ENCODE measurements at places on chromosomes 11 and 22. TPM values are rescaled to one million over a fixed set of nuclear protein-coding genes. Genes with fewer than 3 reads are reported as not detected.

GRCh38 chr11:69154211-69154913 lies 1.4 kb upstream of the SMIM38 start:
- no peak for DNase-seq

DNA sequence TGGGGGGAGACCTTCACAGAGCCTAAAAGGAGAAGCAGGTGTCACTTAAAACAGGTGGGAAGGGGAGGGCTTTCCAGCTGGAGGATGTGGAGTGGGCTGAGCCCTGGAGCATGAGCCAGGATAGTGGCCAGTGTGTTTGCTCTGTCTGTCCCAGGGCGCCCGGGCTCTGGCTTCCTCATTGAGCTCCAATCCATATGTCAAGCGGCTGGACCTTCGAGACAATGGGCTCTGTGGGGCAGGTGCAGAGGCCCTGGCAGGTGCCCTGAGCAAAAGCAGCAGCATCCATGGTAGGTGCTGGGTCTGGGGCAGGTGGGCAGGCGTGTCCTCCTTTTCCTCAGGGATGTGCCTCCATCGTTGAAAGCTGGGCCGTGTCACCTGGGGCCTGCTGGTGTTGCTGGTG lies 2.0 kb downstream of the LRRC74B start:
- DNase-seq, result no peak

- no peak for DNase-seq
These were observed 10.3 kb upstream of the GAS2 start for GRCh38 chr11:22656130-22656529.

DNA sequence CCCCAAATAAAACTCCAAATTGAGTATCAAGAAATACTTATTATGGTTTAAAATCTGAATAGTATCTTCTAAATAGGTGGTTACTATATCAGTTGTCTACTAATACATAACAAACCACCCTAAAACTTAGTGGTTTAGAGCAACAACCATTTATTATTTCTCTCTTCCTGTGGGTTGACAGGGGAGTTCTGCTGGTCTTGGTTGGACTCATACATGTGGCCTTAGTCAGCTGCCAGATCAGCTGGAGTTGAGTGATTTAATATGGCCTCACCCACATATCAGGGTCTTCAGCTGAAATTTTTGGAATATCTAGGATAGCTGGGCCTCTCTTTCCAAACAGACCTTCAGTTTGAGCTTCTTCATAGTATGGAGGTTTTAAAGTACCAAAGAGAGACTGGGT lies 34.5 kb downstream of the C11orf65 start:
- DNase-seq, result no peak

DNA sequence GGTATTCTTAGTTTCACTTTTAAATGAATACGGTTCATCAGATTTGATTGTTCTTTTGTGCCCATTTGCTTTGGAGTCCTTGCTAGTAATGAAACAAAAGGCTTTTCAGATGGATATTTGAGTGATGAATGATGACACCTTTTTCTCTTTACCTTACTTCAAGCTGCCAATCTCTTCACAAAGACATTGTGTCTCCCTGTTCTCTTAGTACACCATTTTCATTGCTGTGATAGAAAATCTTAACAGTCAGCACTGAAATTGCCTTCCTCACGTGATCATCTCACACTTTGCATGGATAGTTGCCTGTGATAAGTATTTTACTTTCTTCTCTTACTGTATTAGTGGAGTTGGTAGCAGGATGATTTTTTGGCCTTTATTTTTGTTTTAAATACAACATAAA lies 396.6 kb downstream of the NELL1 start:
- no peak for DNase-seq

DNA sequence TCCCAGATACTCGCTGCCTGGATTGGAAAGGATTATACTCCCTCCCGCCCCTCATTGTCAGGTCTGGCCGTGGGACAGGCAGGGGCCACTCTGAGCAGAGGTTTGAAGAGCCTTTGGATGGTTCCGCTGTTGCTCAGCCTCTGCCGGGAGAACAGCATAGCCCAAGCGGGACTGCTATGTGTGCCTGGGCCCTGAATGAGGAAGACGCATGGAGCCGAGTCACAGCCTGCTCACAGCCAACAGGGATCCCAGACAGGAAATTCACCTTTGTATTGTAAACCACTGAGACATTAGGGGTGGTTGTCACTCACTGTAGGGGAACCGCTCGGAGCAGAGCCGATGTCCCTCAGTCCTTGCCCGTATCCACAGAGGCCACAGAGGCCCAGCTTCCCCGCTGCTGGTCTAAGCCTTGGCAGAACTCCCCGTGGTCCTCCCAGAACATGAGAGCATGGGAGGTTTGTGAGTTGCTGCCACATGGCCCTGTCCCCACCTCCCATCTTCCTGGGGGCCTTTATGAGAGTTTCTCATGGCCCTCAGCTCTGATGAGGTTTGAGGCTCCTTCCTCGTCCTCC lies 10.7 kb upstream of the FAM118A start:
- DNase-seq, result no peak

DNA sequence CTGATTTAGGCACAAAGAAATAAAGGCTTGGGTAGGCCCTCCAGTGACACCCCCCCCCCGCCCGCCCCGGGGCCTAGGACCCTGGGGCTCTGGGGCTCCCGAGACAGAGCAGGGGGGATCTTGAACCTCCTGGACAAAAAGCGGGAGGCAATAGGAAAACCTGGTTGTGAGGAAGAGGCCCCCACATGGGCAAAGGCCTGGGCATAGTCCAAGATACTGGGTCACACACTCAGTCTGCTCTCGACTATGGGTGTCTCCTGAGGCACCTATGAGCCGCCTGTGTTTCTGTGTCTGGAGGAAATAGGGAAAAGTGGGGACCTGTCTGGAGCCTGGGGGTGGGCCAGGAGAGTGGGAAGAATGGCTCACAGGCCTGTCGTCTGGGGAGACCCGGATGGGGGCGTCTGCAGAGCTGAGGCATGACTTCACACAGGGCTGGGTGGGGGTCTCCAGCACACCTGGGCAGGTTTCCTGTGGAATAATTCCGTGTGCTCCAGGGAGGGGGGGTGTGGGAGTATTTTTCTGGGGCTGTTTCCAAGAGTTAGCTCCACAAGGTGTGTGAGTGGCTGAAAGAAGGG lies 2.4 kb upstream of the MN1 start:
- no peak for DNase-seq

- DNase-seq, result no peak
These were observed 34.8 kb upstream of the ALKBH3 start for GRCh38 chr11:43845816-43846215.

- DNase-seq, result peak; percentile 45
These were observed 79.9 kb downstream of the AMBRA1 start for GRCh38 chr11:46513934-46514342.

F2 gene
- 0.14 TPM for polyA plus RNA-seq

CD3D gene
- not detected for polyA plus RNA-seq

PRAME gene
- polyA plus RNA-seq, result not detected
